MCF 10A (cell line): ENCODE measurements at places on chromosomes 2 and 18. TPM values are rescaled to one million over a fixed set of nuclear protein-coding genes. Genes with fewer than 3 reads are reported as not detected.

CPS1 gene
- 18.4 and 20.6 TPM in 2 replicates for total RNA-seq

DNA sequence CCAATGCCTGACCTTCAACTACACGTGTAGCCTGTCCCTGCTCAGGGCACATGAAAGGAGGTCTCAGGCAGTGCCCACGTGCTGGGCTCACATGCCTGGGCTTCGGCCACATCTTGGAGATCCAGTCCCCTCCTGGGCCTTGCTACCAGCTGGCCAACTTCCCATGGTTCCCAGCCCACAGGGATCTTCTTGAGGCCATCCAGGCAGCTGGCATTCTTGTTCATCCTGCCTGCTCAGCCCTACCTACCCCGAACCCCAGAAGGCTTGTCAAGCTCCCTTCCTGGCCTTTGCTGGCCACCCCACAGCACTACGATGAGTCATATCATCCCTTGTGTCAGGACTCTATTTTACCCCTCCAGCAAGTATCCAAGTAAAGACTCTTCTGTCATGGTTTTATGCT, 97.1 kb downstream of the ZBTB7C start:
- peak; percentile 16 for DNase-seq

ADCY3 gene
- 50.3 and 62.9 TPM in 2 replicates for total RNA-seq

DNA sequence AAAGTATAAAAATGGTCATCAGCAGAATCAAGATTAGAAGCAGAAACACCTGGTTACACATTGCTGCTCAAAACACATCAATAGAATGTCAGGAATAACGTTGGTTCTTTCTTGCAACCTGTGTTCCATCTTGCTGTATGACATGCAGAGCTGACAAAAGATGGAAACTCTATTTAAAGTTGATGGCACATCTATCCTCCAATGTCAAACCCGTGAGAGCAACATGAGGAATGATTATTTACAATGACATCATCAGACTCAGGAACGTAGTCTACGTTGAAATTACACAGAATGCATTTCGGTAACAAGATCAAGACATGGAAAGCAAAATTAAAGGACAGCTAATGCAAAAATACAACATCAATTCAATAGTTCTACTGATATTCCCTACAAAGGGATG, 26.2 kb upstream of the TTN start:
- DNase-seq = no peak

EDAR gene
- 0.14 and 0.37 TPM in 2 replicates for total RNA-seq

TTR gene
- not detected in 2 replicates for total RNA-seq

PLGLB1 gene
- total RNA-seq = 0.74 and 0.84 TPM in 2 replicates

FAM110C gene
- 8.3 and 10.3 TPM in 2 replicates for total RNA-seq

CSRNP3 gene
- total RNA-seq = 0.05 and 0.33 TPM in 2 replicates

- DNase-seq = no peak
These were observed 368.8 kb downstream of the ADCYAP1 start for GRCh38 chr18:1273469-1273868.

GRCh38 chr2:5696945-5697521, 4.8 kb downstream of the SOX11 start:
- DNase-seq = no peak

- no peak for DNase-seq
These were observed 380.2 kb downstream of the TXNL1 start for GRCh38 chr18:56258178-56258577.

GRCh38 chr18:65632236-65632635, 118.6 kb upstream of the CDH7 start:
- no peak for DNase-seq

POU3F3 gene
- not detected in 2 replicates for total RNA-seq

GRCh38 chr2:149657401-149658040, 69.9 kb upstream of the MMADHC start:
- DNase-seq = no peak

NIF3L1 gene
- total RNA-seq = 19.3 and 26.1 TPM in 2 replicates

DNA sequence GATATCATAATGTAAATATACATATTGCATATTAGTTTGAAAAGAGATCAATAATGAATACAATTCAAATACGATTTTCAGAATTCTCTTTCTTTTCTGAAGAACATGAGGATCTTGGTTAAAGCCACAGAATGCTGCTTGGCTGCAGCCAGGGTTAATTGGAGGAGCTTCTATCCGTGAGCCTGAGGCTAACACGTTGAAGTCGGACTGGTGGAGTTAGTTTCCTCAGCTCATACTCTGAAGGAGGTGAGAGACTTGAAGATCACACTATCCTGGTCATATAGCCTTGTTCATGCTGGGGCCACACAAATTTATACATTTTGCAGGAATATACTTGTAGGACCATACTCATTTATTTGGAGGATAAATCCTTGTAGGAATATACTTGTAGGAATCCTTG, 335.8 kb downstream of the TRIB2 start:
- DNase-seq = no peak

MAPK4 gene
- 0.21 TPM in 1 of 2 replicates, not detected in the other for total RNA-seq

GRCh38 chr18:10424585-10425307, 29.7 kb upstream of the APCDD1 start:
- DNase-seq = no peak

LYG1 gene
- 0.42 and 1.2 TPM in 2 replicates for total RNA-seq

GRCh38 chr18:49365346-49365745, 95.1 kb downstream of the DYM start:
- DNase-seq = no peak

DNA sequence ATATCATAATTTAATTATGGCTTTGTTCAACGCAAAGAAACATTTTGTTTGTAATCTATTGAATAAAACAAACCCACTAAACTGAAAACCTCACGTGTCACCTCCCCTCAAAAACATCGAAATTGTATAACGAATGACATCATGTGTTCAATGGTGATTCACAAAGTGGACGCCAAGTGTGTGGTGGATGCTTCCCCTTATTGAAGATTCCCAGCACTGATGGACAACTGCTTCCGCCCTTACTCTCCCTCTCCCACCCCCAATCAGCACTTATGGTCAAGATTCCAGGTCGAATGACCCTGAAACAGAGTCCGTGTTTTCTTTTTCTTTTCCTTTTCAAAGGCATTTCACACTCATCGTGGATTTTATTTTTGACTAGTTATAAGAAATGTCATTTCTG, 383.0 kb upstream of the SMIM21 start:
- DNase-seq = no peak

DNA sequence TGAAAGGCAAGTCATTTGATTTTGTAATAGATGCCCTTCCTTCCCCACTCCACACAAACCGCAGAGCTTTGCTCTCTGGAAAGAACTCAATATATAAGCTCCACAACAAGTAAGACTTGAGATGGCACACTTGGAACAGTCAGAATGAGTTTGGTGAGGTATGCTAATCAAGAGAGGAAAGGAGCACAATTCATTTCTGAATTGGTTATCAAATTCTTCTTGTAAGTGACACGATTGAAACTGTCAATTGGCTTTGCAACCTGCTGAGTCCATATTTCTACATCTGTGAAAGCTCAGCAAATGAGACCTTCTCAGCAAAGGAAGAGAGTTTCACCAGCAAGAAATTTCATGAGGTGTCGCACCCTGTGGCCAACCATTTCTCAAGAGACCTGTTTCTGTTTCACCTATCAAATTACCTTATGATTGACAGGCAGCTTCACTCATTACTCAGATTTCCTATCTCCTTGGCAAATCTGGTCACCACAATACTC, 19.1 kb downstream of the CTLA4 start:
- DNase-seq = no peak

DNA sequence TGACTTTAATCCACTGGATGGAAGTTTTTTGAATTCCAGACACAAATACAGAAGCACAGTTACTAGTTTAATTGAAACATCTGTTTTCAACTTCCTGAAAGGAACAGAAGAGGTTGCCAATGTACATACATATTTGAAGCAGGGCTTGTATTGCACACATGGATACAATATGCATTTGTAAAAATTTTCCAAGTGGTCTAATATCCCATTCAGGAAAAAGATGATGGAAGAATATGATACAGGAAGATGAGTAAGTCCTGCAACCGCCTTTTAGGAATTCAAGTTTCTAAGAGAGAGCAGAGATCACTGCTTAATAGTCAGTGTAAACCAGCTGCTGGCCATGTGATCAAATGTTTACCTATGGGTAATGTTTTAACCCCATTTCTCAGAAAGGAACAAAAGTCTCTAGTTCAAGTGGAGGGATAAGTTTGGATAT, 265.4 kb downstream of the TRIB2 start:
- no peak for DNase-seq

DNA sequence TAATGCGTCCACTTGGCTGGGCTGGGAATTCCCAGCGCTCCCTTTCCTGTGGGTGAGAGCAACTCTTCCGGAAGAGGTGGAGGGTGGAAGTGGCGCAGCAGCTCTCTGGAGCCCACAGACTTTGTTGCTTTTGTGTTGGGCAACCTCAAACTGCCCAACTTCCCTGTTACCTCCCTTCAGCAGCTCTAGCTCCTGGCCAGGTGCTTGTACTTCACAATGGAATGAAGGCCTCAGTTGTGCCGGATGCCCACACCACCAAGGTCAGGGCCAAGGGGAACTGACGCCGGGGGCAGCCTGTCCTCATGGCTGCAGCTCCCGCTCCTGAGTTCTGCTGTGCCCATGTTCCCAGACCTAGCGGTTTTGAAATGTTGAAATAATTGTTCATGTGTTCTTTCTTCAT, 322.9 kb downstream of the GALR1 start:
- DNase-seq = no peak

DNA sequence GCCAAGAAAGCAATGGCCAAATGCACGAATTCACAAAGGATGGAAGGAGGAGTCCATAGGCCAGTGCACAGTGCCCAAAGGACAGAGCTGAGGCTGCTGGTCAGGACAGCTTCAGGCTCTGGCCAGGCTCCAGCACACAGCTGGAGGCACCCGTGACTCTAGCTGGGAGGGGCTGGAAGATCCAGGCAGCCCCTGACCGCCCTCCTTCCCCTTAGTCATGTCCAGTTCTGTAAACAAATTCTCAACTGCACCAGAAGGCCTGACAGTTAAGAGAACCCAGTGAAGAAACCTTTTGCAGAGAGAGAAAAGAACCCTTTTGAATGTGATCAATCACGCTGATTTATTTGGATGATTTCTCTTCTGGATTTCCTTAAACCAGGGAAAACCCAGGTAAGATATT, 7.7 kb upstream of the YWHAQ start:
- DNase-seq = peak; percentile 89

DNA sequence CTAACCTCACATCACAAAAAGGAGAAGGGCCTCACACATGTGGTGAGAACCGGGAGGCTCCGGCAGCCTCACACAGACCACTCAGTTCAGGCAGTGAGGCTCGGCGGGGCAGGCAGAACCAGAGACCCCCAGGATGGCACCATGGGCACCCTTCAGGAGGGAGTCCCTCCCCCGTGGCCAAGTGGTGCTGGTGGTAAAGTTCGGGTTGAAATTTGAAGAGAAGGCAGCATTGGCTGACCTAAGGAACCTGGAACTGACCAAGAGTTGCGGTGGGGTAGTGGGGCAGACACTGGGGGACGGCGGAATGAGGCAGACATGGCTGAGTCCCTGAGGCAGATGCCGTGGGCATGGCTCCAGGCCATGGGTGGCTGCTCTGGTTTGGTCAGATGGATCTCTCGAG, 239.3 kb upstream of the MYT1L start:
- DNase-seq = no peak

- no peak for DNase-seq
These were observed 913 bp upstream of the WNT10A start for GRCh38 chr2:218879776-218880101.

GGCX gene
- 49.1 and 52.2 TPM in 2 replicates for total RNA-seq

GRCh38 chr2:199875400-199875799, 24.4 kb upstream of the FTCDNL1 start:
- no peak for DNase-seq

GRCh38 chr18:23056315-23056714, 79.0 kb upstream of the CABLES1 start:
- no peak for DNase-seq

EFHD1 gene
- not detected in 2 replicates for total RNA-seq

GRCh38 chr18:47999801-48000248, 69.4 kb upstream of the SMAD2 start:
- no peak for DNase-seq

GRCh38 chr2:143146815-143147530, 17.8 kb downstream of the ARHGAP15 start:
- no peak for DNase-seq

NYAP2 gene
- total RNA-seq = not detected in 2 replicates

DNA sequence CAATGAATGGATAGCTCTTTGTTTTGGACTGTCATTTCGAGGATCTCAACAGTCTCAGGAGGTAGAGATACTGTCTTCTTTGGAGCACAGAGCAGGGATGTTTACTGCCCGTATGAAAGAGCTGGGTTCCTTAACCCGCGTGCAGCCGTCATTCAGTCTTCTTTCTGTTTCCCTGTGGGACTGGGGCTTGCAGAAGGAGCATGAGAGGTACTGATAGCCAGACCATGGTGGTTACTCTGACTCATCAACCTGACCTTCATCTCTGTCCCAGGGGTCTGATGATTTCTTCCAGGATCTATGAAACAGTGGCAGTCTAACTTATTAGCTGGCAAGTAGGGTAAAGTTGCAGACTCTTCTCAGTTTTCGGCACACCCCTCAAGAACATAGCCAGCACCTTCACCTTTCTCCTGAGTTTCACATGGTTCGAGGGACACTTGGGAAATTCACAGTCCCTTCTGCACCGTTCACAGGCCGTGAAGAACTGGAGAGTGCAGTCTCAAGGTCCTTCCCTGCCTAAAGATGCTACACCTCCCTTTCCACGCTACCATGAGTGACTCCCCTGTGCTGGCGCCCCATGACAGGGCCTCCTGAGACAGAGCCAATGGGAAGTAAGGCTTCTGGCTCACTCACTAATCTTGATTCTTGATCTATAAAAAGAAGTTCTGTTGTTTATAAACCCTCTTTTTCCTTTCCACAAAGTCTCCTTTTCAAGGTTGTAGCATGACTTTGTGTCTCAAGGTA, 226.2 kb downstream of the MC4R start:
- DNase-seq = no peak

- DNase-seq = no peak
These were observed 10.2 kb downstream of the CATIP start for GRCh38 chr2:218366621-218367414.

- DNase-seq = no peak
These were observed 2102.3 kb upstream of the CELF4 start for GRCh38 chr18:39667905-39668304.

DNA sequence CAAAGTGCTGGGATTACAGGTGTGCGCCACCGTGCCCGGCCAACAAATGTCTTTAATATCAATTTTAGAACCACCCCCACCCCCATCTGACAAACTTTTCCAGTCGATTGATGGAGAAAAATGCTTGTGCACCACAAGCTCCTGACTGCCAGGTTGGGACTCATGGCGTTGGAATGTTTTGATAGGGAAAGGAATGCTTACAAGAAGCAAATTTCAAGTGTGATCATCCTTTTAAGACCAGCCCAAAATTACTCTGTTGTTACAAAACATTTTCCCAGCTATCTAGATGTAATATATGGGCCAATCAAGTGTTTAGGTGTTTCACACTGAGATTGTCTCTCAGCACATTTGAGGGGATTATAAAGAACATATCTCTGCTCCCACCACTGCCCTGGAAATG, 45.2 kb downstream of the UBXN4 start:
- peak; percentile 57 for DNase-seq

PLB1 gene
- total RNA-seq = 0.91 and 1.8 TPM in 2 replicates

GRCh38 chr18:3079653-3080052, 66.7 kb upstream of the LPIN2 start:
- DNase-seq = no peak
